ENCODE measurements at places on chromosomes 4 and X.

DNA sequence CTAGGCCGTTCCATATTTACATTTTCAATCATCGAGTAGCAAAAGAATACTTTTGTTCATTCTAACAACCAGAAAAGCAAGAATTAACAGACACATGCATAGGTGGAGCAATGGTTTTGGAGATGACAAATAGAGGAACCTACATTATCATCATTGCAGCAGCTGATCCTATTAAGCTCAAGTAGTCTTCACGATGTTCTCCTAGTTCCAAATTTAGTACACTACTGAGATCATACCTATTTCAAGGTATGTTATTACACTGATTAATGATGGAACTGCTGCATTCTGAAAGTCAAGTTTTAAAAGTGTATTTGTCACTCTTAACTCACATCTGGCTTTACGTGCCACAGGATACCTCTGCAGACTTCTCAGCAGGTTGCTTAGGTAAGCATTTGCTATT lies 87.4 kb downstream of the ADGRA3 start:
- no peak for DNase-seq

DNA sequence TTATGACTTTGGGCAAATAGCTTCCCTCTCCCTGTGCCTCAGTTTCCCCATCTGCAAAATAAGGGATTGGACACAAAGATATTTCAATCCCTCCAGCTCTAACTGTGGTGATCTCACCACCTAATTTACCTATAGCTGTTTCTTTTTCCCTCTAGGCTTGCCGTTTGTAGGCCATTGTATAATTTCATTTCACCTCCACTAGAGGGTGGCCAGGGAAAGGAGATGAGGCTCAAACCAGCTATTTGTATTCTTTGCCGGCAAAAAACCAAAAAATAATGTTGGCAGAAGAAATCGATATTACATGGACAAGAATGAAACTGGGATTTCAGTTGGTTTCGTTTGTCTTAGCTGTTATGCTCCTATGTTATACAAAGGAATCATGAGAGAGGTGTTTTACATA lies 36.1 kb upstream of the DOCK11 start:
- no peak for DNase-seq

- DNase-seq: no peak
Measured at GRCh38 chr4:143377611-143378099, 41.0 kb downstream of the GAB1 start.

GRCh38 chr4:48604041-48604440 lies 114.0 kb downstream of the ZAR1 start:
- DNase-seq: no peak

DNA sequence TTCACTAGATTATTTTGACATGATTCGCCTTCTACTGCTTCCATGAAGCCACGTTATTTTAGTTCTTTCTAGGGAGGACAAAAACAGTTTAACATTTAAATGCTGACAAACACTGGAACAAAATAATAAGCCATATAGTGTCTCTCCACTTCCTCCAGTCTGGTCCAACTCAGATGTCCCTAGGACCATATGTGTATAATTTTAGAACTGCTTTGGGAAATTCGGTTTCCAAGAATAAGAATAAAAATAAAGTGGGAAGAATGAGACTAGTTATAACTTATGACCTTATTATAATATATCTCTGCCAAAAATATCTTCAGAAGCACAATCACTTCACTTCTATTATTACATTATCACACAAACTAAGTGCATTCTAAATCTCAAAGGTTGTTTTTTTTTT lies 164.4 kb upstream of the POF1B start:
- no peak for DNase-seq
